Activated naive CD8-positive, alpha-beta T cell treated with anti-CD3 and anti-CD28 coated beads for 36 hours (primary cell): ENCODE measurements at places on chromosomes 1 and 21. TPM values are rescaled to one million over a fixed set of nuclear protein-coding genes. Genes with fewer than 3 reads are reported as not detected.

The HPCAL4 gene
- 1.8 TPM for total RNA-seq

The TCHH gene
- 0.12 TPM for total RNA-seq

- peaks cover 5% of the 10 kb centered on the region for H3K27me3 ChIP-seq
- H3K27ac ChIP-seq: no peak overlapping the region
- no peaks in the 10 kb centered on the region for H3K36me3 ChIP-seq
- no peak overlapping the region for H3K4me3 ChIP-seq
- H3K4me1 ChIP-seq: no peaks in the 10 kb centered on the region
Observed at GRCh38 chr1:186722711-186723309, 42.6 kb upstream of the PTGS2 start.

DNA sequence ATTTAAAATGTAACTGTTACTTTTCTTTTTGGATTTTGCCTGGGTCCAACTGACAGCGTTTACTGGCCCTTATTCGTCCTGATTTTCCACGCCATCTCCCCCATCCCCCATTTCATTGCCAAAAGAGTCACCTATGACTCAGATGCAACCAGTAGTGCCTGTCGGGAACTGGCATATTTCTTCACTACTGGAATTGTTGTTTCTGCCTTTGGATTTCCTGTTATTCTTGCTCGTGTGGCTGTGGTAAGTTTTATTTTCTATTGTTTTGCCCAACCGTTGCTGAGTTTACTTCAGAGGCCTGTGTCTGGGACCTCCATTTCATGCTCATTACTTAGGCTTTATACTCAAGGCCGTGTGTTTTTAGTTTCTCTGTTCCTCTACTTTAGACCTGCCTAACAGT is 9.3 kb downstream of the LEPR start:
- no peak overlapping the region for H3K4me3 ChIP-seq
- no peaks in the 10 kb centered on the region for H3K27me3 ChIP-seq
- H3K27ac ChIP-seq: no peak overlapping the region
- peaks cover 15% of the 10 kb centered on the region for H3K36me3 ChIP-seq
- no peak for DNase-seq
- H3K4me1 ChIP-seq: peaks cover 1% of the 10 kb centered on the region

The PLPPR5 gene
- not detected for total RNA-seq

- peaks cover 58% of the 10 kb centered on the region for H3K36me3 ChIP-seq
- H3K4me3 ChIP-seq: peak overlapping the region; percentile 95
- peaks cover 70% of the 10 kb centered on the region for H3K4me1 ChIP-seq
- no peak for DNase-seq
- H3K27me3 ChIP-seq: no peaks in the 10 kb centered on the region
Observed at GRCh38 chr1:161066694-161067093, 3.0 kb downstream of the ARHGAP30 start.

The CDC14A gene
- 9.5 TPM for total RNA-seq

DNA sequence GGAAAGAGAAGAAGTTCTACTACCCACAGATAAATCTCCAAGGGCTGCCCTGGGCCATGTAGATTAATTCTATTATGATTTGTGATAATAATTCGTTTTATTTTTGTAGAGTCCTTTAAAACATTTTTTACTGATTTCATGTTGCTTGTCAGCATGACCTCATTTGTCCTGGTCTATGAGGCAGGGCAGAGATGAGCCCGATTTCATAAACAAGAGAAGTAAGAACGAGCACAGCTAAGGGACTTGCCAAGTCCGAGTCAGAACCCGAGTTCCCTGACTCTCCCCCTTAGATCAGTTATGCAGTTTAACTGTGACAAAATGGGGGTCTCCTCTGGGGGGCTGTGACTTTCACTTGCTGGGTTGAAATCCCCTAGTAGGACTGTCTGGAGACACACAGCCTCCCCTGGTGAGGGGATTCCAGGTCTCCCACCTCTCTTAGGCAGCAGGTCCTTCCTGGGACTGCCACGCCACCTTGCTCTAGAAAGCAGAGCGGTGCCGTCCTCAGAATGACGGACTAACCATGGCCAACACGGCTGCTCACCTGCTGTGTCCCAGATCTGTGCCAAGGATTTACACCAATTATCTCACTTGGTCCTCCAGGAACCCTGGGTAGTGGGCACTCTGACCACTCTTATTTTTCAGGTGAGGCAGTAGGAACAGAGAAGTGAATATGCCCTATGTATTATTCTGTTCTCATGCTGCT is 31.0 kb upstream of the SOX13 start:
- H3K27me3 ChIP-seq: peaks cover 3% of the 10 kb centered on the region
- no peak overlapping the region for H3K27ac ChIP-seq
- H3K36me3 ChIP-seq: no peaks in the 10 kb centered on the region
- H3K4me3 ChIP-seq: no peak overlapping the region
